GM19239 (cell line): ENCODE measurements at places on chromosomes 11 and 22.

DNA sequence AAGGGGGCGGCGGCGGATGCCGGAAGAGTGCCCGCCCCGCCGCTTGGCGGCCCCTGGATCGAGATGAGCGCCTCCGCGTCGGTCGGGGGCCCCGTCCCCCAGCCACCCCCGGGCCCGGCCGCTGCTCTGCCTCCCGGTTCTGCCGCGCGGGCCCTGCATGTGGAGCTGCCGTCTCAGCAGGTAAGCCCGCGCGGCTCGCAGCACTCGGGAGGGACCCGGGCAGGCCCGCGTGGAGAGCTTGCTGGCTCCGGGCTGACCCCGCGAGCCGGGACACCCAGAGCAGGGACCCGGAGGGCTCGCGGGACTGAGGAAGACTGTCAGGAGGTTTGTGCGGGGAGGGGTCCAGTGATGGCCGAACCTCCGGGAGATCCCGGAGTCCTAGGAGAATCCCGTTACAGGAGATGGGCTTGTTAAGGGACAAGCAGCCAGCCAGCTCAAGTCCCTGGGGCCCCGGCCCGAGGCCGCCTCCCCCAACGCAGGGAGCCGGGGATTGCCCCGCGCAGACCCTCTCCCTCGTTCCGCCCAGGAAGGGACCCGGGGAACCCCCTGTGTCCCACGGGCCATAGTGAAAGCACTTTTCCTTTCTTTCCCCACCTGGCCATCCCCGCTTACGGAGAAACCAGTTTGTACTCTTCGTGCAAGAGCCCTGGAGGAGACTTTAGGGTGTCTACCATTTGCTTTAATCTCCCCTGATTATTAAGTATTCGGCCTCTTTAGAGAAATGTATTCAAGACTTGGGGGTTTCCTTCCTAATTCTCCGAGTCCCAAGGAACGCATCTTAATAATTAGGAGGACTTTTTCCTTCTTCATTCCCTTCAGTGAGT, 547 bp downstream of the UVRAG start:
- DNase-seq = no peak

GRCh38 chr11:65911682-65912568, 6.9 kb downstream of the C11orf68 start:
- DNase-seq = no peak

GRCh38 chr11:90919332-90919731, 696.5 kb upstream of the CHORDC1 start:
- DNase-seq = no peak

- no peak for DNase-seq
These were observed 49.9 kb downstream of the TENM4 start for GRCh38 chr11:79390923-79391322.

- no peak for DNase-seq
These were observed 44.0 kb upstream of the WT1 start for GRCh38 chr11:32479291-32479690.

DNA sequence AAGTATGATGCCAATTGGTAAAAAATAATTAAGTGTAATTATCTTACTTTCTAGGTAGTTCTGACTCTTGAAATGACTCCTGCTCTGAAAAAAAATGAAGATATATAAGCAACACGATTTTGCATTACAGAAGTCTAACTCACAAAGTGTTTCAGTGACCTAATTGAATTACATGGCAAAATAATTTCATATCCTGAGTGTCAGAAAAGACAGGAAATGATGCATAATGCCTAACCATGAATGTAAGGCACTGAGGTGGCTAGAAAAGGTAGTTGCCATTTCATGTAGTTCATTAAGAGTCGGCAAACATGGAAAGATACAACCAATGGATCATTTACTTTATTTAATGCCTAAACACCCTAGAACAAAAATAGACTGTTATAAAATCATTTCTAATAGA, 113.5 kb downstream of the GUCY1A2 start:
- no peak for DNase-seq

DNA sequence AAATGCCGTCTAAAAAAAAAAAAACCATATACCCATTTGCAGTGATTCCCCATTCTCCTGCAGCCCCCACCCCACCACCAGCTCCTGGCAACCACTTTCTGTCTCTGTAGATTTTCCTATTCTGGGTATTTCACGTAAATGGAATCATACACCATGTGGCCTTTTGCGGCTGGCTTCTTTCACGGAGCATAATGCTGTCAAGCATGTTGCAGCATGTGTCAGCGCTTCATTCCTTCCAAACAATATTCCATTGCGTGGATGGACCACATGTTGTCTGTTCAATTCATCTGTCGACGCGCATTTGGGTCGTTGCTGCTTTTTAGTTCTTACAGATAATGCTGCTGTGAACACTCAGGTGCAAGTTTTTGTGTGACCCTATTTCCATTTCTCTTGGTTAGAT, 14.8 kb upstream of the EMID1 start:
- no peak for DNase-seq

DNA sequence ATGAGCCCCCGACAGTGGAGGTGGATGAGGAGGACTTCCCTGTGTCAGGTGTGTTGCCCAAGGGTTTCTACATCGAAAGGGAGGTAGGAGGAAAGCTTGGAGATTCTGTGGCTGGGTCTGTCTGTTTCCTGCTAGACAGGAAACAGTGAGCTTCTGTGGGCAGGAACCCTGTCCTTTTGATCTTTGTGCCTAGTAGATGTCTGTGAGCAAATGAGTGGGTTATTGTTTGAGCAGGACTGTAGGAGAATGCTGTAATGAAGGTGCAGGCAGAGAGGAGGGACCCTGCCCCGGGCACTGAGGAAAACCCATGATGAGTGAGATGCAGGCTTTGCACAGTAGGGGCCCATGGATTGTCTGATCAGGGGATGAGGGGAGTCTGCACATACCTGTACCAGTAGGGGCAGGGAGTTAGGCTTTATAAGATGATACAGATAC, 14.0 kb downstream of the USP35 start:
- no peak for DNase-seq

DNA sequence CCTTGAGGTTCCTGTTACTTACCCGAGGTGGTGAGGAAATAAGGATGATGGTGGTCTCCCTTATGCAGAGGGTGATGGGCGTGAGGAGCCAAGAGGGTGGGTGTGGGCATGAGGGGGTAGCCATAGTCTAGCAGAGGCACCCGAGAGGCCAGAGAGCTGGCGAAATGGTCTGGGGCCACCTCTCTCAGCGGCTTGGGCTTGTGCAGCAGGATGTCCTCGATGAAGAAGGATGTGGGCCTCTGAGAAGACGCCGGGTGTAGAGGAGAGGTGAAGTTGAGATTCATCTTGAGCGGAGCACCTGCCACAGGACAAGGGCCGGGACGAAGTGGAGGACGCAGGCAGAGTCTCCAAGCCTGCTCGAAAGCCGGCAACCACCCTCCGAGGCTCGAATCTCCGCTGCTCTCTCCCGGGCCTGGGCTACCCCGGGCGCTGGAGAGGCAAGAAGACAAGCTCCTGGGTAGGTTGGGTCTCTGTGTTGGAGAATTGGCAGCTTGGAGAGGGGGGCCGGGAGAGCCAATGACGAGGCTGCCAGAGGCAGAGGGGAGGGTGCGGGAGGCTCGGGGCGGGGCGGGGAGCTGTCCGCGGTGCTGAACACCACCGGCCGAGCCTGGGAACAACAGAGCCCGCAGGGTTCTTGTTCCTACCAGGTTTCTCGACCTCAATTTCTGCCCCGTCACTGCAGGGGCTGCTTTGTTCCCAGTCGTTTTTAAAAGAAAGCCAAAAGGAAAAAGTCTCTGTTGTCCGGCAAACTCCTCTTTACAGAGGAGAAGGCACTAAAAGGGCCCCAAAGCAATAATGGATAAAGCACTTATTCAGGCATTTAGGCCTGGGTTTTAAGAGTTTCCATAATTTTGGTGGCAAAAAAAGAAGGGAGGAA, at the start of gene BSX:
BSX (minus strand) TSS at position 447 of the 877 bp plus-strand sequence; CDS start at position 284, 163 bp downstream.
- DNase-seq = no peak

DNA sequence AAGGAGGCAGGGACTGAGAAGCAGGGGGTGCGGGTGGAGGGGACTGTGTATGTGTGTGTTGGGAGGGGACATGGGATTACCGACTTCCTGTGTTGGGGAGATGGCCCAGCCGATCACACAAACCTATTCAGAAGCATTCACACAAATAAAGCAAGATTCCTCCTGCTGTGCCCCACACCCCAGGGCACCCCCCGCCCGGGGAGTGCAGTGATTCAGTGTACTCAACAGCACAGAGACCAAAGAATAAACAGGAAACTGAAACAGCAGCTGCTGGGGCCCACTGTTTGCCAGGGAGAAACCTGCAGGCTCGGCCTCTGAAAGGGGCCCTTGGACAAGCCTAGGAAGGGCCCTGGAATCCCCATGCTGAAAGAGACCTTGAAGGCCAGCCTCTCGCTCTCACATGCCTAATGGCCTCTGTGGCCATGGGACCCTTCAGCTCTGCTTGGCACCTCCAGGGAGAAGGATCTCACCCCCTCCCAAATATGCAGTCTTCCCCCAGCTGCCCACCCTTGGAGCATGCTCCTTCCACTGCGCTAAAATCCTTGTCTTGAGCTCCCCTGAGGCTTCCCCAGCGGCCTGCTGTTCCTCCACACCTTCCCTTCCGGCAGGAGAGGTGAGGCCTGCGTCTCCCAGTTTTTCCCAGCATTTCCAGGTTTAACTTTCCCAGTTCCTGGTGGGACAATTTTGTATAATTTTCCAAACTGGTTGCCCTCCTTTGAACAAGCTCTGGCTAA, 72.9 kb downstream of the CSNK2A3 start:
- DNase-seq = no peak

DNA sequence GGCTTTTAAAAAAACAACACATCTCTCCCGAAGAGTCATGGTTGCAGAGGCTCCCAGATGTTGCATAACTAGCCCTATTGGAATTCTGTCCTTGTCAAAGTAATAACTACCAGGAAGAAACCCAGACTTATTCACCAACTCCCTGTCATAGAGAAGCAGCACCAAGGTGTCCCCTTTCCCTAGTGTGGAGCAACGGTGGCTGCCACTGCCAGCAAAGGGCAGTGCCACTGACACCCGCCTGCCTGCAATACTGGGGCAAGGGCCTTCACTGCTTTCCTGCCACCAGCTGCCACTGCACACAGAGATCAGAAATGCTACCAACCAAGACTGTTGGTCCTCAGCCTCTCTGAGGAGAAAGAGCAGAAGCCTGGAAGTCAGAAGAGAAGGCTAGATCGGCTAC, 27.3 kb downstream of the NAP1L4 start:
- no peak for DNase-seq

DNA sequence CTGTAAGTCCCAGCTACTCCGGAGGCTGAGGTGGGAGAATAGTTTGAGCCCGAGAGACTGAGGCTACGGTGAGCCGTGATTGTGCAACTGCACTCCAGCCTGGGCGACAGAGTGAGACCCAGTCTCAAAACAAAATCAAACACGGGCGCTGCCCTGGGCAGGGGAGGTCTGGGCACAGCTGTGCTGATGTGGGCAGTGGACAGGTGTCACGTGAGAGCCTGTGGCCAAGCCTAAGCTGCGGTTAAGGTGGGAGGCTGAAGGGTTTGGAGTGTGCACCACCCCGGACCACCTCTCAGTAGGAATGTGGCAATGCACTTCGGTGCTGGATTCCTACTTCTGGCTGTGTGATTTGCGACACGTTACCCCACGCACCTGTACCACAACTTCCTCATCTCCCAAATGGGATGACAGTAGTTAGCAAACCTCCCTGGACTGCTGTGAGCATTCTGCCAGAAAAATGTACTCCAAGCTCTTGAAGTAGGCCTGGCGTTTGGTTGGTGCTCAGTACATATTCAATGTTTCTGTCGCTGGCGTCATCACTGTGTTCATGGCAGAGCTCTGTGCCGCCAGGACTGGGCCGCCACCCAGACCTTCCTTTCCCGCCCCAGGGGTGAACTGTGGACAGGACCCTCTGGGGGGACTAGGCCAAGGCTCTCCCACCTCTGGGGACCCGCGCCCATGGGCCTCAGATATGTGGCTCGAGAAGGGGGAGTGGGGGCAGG, 807 bp upstream of the ZNF74 start:
- DNase-seq = no peak

DNA sequence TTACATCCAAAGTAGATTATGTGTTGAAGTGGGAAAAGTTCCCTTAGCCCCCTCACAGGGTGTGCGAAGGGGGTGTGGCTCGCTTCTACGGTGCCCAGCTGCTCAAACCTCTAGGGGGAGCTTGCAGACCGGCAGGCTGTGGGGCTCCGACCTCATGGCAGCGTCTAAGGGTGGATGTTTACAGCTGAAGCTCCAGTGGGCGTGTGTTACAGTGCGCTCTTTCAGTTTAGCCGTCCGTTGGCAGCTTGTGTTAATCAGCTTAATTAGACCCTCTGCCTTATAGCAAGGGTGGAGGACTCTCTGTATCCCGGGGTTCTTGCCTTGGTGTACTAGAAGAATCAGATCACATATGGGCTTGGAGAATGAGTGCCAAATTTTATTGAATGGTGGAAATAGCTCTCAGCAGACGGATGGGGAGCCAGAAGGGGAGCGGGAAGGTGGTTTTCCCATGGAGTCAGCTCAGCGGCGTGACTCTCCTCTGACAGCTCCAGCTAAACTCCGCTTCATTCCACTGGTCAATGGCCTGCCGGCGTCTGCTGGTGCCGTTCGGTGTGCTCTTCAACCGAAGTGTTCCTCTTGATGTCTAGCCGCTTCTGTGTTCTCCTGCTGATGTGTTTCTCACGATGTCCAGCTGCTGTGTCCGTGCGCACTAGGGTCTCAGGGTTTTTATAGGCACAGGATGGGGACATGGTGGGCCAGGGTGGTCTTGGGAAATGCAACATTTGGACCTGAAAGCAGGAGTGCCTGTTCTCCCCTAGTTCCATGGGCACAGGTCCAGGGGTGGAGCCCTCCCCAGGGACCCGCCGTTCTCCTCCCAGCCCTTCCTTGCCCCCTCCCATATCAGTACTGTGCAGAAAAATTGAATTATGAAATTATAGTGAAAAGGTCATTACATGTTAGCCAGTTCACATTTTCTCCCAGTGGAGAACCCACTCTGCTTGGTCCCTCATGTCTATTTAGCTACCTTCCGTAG, 28.6 kb upstream of the OR10G7 start:
- no peak for DNase-seq

- DNase-seq = no peak
These were observed 67.5 kb downstream of the DDX10 start for GRCh38 chr11:108732395-108732794.

- DNase-seq = no peak
These were observed 556.5 kb upstream of the LARGE1 start for GRCh38 chr22:34476762-34477161.

GRCh38 chr11:103581760-103582159, 454.7 kb upstream of the DDI1 start:
- DNase-seq = no peak

- no peak for DNase-seq
These were observed 361.0 kb upstream of the ANO3 start for GRCh38 chr11:25970726-25971508.

- DNase-seq = no peak
These were observed 1.0 kb downstream of the CHRM4 start for GRCh38 chr11:46390331-46391171.

- DNase-seq = no peak
These were observed 25.4 kb downstream of the MICAL3 start for GRCh38 chr22:17998913-17999312.

DNA sequence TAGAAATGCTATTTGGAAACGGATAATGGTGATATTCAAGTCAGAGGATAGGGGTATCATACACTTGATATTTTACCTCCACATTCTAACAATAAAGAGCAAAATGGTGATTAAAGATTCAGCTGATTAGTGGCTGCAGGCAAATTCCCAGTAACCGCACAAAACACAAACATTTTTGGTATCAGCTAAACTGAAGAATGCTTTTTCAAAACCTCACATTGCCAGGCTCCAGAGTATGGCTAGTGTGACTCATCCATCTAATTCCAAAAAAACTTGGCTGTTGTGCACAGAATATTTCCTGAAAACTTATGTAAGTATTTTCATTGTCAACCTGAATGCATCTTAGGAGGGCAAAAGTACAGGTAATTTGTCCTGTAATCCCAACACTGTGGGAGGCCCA, 10.9 kb downstream of the SRPRA start:
- no peak for DNase-seq
